ENCODE measurements at places on chromosomes 2 and 18.

- DNase-seq: no peak
These were observed 22.9 kb upstream of the NCKAP5 start for GRCh38 chr2:133591164-133591563.

DNA sequence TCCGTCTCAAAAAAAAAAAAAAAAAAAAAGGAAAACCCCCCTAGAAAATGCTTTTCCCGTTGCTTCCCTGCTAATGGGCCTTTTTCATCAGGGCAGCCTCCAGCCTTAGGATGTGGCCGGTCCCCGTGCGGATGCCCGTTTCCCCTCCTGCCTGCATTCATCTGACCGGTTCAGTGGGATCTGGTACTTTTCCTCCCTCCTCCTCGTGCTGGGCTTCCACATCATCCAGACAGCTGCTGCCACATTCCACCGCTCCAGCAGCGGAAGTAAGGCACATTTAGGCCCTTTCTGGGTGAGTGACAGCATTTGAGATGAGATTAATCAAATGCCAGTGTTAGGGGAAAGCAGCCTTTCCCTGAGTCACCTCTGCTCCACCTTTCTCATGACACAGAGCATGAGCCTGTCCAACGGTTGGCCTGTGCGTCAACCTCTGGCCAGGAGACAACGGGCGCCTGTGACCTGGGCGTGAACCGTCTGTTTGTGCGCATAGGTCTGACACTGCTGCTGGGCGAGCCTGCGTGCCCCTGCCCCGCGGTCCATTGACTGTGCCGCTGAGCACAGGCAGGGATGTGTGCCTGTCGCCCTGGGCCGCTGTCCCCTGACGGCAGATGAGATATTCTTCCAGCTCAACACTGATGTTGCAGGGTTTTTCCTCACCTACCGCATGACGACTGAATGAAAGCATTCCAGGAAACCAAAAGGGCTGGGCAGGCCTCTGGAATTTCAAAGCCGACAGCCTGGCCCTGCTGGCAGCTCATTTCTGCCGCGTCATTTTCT, 174.0 kb downstream of the TGIF1 start:
- DNase-seq: no peak

- DNase-seq: no peak
These were observed 81.7 kb downstream of the COL4A4 start for GRCh38 chr2:227082286-227082685.

- peak; percentile 44 for DNase-seq
These were observed at the start of gene HPCAL1 for GRCh38 chr2:10302479-10303180. TSS of gene HPCAL1 (plus strand) at chr2:10302904. CDS start at chr2:10419758, 116,854 bp downstream.

- no peak for DNase-seq
These were observed 119.1 kb upstream of the TRIB2 start for GRCh38 chr2:12597610-12598009.

GRCh38 chr2:168666339-168666738, 136.1 kb upstream of the NOSTRIN start:
- peak; percentile 16 for DNase-seq

DNA sequence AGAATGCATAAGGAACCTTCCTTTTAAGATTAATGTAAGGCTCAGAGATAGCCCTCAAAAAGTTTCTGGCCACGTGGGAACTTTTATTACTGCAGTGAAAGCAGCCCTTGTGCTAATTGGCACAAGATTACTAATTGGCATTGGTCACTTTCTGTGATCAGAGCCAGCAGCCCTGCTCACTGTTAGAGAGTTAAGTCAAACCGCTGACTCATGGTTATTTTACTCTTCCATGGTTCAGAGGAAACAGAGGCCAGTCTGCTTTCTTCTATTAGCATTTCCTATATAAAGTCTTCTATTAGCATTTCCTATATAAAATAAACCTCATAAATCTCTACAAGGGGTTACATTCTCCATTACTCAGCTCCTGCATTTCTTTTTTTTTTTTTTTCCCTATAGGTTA, 1.5 kb upstream of the SLC35G4 start:
- DNase-seq: no peak

DNA sequence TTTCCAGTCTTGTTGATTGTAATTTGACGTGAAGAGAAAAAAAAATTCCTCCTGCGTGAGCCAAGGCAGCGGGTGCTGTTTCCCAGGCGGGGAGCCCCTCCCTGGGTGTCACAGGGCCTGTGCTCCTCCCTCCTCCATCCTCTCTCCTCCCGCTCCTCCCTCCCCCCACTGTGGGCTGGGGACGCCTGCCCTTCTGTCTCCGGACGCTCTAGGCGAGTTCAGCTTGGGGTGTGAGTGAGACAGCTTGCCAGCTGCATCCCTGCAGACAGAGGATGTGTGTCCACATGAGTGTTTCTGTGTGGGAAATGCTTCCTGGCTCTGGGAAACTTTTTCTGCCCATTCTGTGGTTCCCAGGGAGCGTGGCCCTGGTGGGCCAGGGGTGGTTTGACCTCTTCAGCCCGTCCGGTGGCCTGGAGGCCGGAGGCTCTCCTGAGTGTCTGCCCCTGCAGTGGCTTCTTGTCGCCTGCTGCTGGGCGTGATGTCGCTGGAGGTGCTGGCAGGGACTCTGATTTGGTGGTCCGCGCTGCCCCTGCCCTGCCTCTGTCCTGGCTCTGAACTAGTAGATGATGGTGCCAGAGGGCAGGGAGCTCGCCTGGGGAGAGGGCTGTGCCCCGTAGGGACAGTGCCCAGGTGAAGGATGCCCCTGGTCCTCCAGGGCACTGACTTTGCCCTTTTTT, 96.4 kb downstream of the USP40 start:
- no peak for DNase-seq

DNA sequence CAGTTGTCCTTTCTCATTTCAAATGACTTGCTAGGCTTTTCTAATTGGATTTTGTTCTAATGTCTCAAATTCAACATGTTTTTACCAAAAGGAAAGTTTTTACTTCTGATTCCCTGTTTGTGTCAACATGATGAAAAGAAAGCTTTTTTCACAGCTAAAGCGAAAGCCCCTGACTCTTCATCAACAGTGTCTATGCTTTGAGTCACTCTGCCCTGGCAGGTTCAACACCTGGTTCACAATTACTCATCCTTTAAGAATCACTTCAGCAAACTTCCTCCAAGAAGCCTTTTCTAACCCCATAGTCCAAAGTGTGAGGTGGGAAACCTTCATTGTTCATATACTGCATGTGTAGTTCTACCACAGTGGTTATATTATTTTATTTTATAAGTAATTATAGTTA, 7.6 kb upstream of the DSG2 start:
- no peak for DNase-seq

- DNase-seq: peak; percentile 72
These were observed 9.6 kb upstream of the ITPRIPL1 start for GRCh38 chr2:96315400-96316071.

- no peak for DNase-seq
These were observed 58.6 kb upstream of the ZFP36L2 start for GRCh38 chr2:43284967-43285366.

DNA sequence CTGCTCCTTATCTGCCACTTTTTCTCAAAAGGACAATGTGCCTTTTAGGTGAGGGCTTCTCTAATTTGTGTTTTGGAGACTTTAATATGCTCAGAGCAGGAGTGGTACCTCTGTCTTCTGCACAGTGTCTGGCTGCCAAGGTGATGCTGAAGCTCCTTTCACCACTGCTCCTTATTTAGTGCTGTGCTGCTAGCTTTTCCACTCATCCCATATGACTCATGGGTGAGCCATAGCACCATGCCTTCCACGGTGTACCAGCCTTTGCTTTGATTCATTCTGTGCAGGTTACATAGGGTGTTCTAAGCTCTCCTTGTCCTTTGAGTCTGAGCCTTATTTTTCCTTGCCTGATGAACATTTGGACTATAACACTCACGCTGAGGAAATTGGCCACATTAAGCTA, 202.4 kb downstream of the ARL6IP6 start:
- no peak for DNase-seq

DNA sequence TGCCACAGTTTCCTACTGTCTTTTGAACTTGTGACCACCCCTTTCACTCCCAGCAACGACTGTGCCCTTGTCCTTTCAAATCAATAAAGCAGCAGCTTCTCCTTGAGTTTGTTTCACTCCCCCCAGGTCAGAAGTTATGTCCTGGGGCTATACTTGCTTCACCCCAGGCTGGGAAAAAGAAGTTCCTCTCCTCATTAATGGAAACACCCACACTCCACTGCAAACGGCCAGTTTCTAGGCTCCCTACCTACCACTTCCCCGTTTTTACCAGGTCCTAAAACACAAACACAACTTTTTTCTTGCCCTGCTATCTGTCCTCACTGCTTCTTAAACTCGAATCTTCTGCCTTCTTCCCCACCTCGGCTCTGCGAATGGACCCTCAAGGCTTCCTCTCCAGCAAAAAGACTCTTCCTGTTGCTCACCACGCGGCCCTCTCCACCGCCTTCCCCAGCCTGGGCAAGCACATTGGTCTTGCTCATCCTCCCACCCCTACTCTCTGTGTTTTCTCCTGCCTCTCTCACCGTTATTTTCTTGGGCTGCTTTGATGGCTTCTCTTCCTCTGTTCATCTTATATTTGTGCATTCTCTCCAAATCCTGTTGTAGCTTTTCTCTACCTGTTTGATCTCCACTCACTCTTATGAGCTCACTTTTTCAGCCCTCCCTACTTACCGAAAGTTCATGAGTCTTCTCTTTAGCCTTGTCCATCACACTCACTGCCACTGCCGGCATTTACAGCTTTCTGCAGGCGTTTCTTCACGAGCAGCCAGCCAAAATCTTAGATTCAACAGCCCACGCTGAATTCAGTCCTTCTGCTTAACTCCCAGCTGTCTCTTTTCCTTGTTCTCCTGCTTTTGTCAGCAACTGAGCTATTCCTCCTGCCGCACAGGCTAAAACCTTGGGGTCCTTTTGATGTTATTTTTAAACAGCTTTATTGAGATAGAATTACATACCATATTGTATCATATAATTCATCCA, 7.0 kb upstream of the SP5 start:
- DNase-seq: no peak
